ENCODE measurements at places on chromosomes 6 and 20.

DNA sequence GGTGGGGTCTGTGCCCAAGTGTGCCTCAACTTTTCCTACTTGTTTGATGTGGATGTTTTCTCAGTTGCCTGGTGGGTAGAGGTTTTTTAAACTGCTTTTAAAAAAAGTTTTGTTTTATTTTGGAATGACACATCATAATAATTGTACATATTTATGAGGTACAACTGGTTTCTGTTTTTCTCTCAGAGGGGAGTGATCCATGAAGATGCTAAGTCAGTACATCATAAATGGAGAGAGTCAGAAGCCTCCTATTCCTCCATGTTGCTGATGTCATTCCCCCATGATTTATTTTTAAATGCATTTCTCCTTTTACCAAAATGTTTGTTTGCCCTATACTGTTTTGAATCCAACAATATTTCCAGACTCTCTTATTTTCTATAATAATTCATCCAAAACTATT lies 77.3 kb upstream of the CLVS2 start:
- DNase-seq, result no peak

- no peak for DNase-seq
These were observed 25.3 kb downstream of the BFSP1 start for GRCh38 chr20:17505636-17506517.

DNA sequence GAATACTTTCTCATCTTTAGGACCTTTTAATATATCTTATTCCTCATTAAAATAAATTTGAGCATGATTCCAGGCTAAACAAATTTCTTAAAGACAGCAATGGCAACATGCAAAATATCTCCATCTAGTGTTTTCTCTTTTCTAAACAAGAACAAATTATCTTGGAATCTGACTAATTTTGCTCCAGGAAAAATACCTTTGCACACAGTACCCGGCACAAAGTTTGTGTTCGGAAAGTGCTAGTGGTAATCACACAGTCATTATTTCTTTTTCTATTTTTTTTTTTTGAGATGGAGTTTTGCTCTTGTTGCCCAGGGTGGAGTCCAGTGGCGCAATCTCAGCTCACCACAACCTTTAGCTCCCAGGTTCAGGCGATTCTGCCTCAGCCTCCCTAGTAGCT lies 8.2 kb upstream of the EFHC1 start:
- no peak for DNase-seq

DNA sequence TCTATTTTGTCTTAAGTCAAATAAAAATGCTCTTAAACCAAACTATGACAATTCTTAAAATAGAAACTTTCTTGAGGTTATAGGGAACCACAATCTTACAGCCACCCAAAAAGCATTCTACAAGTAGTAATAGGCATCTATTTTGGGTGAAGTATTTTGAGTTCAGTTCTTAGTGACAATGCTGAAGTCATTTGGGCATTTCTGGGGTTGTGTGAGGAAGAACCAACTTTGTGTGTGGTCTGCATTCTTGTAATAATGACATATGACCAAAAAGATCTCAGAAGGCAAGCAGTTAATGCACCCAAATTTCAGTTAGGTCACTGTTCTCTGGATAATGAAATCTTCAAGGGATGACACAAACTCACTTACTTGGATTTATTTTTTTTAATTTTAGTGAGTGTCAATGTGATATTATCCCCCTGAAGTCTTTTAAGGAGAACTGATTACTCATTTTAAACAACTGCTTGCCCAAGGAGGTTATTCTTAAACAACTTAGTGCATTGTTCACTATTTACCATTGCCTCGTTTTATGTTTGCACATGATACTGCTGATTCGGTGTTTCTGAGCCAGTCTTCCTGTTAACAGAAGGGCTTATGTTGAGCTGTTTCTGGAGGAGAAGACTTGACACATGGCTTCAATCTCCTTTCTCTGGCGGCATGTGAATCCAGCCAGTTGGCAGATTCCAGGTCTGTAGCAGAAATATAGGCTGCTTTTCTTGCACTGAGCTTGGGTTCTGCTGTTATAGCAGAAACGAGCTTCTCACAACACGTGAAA lies 618.9 kb downstream of the BCKDHB start:
- peak; percentile 14 for DNase-seq

- no peak for DNase-seq
These were observed 2.3 kb downstream of the BMP7 start for GRCh38 chr20:57263801-57264792.
